Stimulated activated CD8-positive, alpha-beta memory T cell treated with anti-CD3 and anti-CD28 coated beads, Interleukin-7, amount 100 ng/mL, for 48 hours (primary cell): ENCODE measurements at places on chromosomes 1 and 21.

GRCh38 chr21:28773036-28773435, 219.6 kb downstream of the LTN1 start:
- DNase-seq: no peak

DNA sequence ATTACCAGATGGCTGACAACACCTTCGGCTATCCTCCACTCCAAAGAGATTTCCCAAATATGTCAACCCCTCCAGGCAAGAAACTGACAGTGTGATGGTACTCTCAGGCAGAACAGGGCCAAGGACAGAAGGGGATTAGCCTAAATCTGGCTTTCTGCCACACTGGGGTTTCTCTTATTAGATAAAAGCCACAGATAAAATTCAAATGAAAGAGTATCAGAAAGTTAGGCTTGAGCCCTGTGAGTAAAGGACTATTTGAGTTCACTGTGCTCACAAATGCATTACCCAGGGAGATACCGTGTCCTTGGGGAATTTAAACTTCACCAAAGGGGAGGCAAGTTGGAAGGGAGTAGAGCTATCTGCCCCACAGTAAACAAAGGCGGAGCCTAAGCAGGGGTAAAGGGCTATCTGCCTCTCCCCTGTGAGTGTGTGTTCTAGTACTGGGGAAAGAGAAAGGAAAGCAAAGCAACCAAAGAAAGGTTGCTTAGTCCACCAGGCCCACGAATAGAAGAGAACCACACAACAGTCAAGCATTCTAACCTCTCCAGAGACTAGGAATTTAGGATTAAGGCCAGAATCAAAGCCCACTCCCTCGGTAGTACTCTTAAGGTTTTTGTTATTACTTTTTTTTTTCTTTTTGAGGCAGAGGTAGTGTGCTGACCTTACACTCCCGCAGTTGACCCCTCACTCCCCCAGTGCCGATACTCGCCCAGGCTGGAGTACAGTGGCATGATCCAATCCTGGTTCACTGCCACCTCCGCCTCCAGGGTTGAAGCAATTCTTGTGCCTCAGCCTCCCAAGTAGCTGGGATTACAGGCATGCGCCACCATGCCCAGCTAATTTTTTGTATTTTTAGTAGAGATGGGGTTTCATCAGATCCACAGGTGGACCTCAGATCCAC, 12.7 kb downstream of the TPM3 start:
- no peak for DNase-seq

DNA sequence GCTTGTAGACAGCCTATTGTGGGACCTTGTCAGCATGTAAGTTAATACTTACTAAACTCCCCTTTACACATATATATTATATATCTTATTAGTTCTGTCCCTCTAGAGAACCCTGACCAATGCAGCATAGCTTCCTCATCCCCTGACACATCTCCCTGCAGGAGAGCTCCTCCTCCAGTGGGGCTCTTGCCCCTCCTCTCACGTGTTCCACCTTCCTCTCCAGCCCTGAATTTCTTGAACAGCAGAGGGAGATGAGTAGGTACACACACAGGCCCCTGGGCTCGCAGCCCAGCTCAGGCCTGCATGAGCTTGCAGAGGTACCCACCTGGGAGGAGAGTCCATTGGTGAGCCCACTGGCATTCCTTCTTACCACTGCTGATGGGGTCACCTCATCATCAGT, 27.3 kb upstream of the GOLT1A start:
- DNase-seq: no peak

DNA sequence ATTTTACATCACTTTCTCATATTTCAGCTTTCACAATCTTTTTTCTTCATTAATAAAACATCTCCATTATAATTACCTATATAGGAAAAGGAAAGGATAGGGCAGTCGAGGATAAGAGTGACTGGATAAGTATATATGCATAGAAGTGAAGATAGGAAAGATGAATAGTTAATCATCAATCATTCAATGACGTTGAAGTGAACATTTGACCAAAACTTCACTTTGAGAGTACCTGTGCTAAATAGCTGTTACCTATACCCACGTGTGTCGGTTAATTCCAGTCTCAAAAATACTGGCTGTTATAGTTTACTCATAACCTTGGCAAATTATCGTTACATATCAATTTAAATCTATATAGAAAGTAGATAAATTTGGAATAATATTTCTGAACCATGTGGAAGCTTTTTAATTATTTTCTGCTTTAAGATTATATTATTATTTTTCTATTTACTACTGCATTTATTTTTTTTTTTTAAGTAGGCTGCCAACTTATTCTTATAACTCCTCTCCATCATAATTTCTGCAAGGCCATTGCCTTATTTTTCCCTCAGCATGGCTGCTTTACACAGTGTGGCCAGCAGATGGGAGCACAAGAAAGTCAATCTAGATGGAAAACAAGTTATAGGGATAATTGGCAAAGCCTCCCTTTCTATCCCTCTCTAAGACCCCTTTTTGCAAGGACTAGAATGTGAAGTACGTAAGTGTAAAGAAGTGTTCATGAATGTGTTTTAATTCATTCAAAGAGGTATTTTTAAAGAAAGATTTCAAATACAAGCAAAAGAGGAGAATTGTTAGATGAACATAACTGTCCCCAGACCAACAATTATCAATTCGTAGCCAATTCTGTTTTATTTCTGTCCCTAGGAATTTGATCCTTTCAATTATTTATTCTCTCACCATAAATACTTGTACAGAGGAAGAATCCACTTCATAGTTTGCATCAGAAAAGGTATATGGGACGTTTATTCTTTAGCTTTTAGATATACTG, 290.4 kb downstream of the KCNT2 start:
- DNase-seq: no peak

DNA sequence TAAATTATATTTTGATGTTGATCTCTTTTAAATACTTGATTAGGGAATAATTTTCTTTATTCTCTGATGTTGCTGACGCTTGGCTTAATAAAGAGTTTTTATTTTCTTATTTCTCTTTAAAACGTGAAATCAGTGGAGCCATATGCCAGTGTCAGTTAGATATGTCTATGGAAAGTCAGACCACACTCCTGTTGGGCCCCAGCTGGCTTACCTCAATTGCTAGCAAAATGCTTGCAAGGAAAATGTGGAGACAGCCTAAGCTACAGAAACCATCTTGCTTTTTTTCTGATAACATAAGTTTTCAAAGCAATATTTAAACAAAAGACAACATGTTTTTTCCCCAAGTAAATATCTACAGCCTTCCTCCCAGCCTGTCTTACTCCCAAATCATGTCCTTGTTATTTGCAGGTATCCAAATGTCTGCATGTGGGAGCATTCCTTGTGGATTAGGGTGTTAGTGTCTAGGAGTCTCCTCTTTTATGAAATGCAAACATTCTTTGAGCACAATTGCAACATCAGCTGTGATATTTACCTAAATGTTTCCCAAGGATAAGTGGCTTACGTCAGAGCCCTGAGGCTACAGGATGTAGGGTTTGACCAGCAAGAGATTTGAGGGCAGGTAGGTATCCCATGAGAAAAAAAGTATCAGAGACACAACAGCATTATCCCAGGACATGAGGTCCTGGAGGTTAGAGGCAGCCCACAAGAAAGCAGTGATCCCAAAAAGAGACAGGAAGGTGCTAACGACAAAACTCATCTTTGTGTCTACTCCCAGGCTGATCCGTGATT, 117.2 kb upstream of the KCNJ15 start:
- DNase-seq: no peak

GRCh38 chr1:61083807-61084440, 1.6 kb downstream of the NFIA start:
- no peak for DNase-seq

DNA sequence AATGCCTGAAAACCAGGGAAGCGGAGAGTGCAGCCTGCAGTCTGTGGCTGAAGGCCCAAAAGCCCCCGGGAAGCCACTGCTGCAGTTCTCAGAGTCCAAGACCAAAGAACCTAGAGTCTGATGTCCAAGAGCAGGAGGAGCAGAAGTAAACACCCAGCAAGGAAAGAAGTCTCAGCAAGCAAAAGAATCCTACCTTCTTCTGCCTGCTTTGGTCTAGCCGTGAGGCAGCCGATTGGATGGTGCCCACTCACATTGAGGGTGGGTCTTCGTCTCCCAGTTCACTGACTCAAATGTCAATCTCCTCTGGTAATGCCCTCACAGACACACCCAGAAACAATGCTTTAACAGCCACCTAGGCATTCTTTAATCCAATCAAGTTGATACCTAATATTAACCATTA, 217.5 kb downstream of the PLA2G4A start:
- no peak for DNase-seq

DNA sequence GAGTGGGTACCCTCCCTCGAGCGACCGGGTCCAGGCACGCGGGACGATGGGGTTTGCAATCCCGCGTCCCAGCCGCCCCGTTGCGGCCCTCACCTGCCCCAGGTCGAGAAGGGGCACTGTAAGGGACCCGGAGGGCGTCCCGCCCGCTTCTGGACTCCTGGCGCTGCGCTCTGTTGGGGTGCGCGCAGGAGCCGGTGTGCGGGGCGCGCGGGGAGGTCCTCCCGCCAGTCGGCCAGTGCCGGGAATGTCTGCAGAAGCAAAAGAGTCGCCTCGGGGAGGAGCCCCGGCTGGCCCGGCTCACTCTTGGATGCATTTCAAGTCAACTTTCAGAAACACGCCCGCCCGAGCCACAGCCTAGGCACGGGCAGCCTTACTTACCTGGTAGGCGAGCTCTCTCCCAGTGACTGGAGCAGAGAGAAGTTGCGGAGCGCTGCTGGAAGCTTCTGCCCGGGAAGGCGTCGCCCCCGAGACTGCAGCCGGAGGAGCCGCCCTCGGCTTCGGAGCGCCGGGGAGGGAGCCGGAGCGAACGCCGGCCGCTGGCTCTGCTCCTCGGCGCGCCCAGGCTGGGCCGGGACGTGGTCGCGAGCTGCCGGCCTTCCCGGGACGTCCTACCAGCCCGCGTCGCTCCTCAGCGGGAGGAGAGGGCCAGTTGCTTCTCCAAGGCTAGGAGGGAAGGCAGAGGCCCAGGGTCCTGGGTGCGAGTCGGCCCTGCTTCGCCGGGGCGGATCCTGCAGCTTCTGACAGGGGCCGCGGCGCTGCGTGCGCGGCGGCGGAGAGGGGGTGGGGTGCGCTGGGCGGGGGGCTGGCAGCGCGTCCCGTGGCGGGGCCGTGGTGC, at the start of gene LMX1A:
Gene LMX1A (minus strand): TSS at position 739 of the 835 bp plus-strand sequence. CDS start 1,156 bp downstream, outside the sequence.
- DNase-seq: no peak

- no peak for DNase-seq
These were observed 73.1 kb upstream of the CACHD1 start for GRCh38 chr1:64396817-64397216.

DNA sequence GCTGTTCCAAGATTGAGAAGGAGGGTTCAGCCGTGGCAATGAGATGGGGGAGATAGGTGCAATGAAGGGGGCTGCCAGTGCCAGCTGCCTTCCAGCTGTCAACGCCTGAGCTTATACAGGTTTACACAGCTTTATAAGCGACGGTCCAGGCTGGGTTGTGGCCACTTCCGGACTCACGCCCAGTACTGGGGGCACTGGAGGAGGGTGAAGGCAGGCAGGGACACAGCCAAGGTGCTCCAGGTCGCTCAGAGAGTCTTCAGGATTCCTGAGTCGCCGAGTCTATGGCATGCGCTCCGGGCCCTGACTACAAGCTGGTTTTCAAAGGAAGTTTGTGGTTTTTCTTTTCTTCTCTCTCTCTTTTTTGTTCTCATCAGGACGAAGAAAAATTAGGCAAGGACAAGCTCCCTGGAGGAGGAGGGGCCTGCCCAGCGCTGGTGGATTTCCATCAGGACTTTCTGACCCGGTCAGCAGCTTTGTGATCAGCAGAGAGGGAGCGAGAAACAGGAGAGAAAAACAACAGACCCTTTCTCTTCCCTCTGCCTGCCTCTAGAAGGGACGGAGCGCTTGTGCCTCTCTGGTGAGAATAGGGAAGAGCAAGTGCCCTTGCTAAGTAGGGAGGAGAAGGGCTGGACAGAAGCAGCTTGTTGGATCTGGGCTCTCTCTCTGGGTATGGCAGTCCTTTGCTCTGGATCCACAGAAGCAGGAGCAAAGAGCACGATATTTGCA, at the start of gene MINDY1:
Gene MINDY1 (minus strand): TSS at position 576 of the 726 bp plus-strand sequence. CDS start 4,285 bp downstream, outside the sequence.
- DNase-seq: peak; percentile 26

DNA sequence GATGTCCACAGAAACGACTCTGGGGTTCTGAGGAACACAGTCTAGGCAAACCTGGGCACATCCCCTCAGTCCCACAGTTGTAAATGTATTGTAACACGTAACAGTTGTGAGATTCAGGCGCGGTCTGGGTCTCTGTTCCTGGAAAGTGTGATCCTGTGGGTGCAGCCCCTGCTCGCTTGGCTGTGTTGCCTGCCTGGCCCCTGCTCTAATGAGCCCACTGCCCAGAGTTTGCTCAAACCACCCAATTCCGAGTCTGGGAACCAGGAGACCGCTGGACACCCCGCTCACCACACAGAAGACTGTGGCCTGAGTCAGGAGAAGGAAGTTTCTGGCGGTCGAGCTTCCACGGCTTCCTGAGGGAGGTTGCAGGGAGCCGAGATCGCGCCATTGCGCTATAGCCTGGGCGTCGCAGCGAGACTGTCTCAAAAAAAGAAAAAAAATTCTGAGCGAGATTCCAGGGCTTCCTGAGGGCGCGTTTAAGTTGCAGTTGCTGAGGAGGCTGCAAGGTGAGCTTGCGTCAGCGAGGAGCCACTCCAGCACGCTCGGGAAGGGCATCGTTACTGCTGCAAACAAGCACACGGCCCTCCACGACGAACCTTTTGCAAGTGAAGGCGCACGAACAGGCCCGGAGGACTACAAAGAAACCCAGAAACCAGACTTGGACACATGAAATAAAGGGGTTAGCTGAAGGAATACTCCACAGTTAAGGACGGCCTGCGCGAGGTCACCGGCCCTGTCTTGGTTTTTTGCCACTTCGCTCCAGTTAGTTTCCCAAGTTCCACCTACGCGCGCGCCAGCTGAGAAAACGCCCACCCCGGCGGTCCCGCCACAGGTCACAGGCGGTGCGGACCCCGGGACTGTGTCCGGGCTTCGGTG, 1.1 kb downstream of the C21orf58 start:
- no peak for DNase-seq

- DNase-seq: no peak
These were observed 304.0 kb downstream of the NFIA start for GRCh38 chr1:61386323-61386722.

DNA sequence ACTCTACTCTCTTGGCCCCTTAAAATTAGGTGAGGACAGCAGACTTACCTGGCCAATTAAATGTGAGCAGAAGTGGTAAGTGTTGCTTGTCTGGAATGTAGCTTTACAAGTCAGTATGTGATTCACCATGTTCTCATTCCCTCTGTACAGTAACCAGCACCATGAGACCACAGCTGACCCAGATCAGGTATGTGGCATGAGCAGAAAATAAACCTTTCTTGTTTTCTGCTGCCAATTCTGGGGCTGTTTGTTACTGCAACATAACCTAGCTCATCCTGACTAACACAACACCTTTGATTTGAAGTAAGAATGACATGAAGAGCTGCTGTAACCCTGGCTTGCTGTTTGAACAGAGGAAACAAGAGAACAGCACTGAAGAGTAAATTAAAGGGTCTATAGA, 24.9 kb downstream of the ITPKB start:
- DNase-seq: no peak

GRCh38 chr1:243325305-243325890, 69.6 kb downstream of the SDCCAG8 start:
- no peak for DNase-seq

GRCh38 chr1:45200435-45200834, 6.0 kb downstream of the ZSWIM5 start:
- no peak for DNase-seq
